ENCODE measurements at places on chromosomes 12 and 14. TPM values are rescaled to one million over a fixed set of nuclear protein-coding genes. Genes with fewer than 3 reads are reported as not detected.

DNA sequence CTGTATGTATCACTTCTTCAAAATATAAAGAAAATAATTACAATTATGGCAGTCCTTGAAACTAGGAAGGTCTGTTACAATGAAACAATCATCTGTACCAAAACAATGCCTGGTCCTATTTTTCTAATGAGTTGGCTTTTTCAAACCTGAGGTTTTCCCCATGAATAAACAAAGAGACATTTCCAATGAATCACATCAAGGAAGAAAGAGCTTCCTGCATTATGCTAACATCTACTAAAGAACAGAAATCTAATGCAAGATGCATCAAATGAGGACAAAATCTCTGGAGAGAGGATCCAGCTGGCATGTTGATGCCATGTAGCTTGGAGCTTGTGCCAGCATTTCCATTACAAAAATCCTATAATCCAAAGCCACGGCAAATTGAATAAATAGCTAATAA lies 29.3 kb downstream of the NIN start:
- DNase-seq = peak; percentile 66

- no peak for DNase-seq
Measured at GRCh38 chr12:53612978-53613377, 13.2 kb downstream of the ATF7 start.

DNA sequence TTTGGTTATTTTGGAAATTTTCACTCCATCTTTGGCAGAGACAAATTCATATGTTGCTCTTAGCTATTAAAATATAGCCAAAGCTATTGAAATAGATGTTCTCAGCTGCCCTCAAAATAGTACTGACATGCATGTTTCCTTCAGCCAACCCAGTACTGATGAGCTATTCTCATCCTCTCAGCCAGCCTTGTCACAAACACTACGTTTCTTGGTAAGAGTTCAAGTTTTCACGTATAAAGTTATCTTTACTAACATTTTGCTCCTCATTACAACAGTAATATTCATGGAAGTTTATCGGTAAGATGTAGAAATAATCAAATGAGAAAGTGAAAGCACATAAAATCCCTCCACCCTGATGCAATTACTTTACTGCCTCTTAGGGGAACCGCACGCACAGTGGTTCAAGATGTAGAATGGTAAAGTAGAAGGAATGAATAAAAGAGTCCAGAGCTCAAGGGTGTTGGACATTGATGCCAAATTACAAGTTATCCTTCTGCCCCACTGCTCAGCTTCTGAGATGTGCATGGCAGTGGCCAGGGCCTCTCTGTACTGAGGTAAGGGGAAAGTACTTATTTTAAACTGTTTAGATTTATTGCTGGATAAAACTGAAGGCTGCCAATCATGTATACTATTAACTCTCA lies 20.7 kb downstream of the GCH1 start:
- no peak for DNase-seq

DNA sequence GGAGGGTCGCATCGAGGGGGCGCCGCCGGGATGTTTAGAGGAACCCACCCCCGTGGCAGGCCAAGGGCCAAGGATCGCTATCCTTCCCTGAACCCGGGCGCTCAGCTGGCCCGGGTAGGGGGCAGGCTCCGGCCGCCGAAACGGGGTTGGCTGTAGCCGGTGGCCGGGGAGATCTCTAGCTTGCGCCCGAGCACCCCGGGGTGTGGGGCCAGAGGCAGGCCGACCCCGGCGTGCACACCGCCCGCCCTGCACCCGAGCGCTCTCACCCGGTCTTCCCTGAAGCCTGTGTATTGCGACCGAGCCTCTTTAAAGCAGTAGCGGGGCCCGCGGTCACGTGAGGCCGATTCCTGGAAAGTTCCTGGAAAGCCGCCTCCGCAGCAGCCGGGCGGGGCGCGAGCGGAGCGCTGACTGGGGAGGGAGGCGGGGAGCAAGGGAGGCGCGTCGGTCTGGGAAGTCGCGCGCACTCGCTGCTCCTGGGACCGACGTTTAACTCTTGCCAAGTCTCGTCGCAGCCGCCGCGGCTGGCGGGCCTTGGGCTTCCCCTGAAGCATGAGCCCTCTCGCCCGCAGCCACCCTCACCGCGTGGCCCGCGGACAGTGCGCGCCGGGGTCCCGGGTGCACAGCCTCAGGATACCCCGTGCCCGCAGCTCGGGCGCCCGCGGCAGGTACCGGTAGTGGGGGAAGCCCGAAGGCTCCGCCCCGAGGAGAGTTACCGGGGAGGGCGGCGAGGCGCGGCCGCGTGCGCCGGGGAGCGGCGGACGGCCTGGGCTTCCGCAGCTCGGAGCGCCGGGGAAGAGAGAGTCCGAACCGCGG lies 1.7 kb upstream of the SOCS2 start:
- peak; percentile 83 for DNase-seq

GRCh38 chr12:131348231-131348630 lies 362.7 kb upstream of the SFSWAP start:
- no peak for DNase-seq

GRCh38 chr12:32595251-32595650 lies 83.8 kb upstream of the DNM1L start:
- DNase-seq = peak; percentile 65

DNA sequence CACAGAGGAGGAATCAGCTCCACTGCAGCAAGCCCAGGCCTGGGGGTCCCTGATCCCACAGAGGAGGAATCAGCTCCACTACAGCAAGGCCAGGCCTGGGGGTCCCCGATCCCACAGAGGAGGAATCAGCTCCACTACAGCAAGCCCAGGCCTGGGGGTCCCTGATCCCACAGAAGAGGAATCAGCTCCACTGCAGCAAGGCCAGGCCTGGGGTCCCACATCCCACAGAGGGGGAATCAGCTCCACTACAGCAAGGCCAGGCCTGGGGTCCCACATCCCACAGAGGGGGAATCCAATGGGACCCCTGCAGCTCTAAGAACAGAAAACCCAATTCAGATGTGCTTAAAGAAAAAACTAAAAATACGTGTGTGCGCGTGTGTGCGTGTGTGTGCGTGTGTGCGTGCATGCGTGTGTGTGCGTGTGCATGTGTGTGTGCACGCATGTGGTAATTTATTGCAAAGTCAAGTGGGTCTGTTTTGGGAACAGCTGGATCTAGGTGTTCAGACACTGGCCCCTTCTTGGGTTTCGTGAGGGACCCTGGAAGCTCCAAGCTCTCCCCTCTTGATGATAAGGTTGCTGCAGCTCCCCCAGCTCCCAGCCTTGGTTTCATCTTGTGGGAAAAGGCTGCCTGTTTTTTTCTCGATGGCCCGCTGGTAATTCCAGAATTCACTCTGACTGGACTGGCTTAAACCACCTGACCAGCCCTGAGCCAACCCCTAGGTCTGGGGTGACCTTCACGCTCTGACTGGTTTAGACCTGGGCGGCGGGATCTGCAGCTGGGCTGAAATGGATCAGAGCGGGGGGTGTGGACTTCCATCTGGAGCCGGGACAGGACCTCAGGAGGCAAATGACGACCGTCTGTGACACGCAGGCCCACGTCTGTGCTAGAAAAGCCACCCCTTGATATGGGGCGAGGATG lies 47.1 kb downstream of the GALNT9 start:
- DNase-seq = no peak

Gene KRT4
- not detected for total RNA-seq

Gene CLEC1B
- total RNA-seq = not detected
